ENCODE measurements at places on chromosomes 4 and X.

- DNase-seq, result no peak
Measured at GRCh38 chr4:48205107-48205506, 64.5 kb downstream of the TEC start.

- DNase-seq, result no peak
Measured at GRCh38 chrX:17592117-17592516, 145.2 kb upstream of the SCML1 start.

DNA sequence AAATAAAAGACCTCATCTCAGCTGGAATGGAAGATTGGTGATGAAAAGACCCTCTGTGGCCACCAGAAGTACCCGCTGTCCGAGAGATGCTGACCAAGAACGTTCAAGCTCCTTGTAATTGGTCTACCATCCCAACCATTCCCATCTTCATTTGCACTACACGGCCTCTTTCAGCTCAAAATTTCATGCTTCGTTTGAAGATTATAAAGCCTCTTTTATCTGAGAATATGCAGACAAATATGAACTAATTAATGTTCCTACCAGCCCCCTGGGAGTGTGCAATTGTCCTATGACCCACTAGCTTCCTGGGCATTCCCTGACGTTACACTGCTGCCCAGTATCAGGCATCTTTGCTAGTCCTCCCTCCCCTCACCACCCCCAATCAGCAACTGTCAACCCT lies 583.7 kb downstream of the MID1IP1 start:
- DNase-seq, result no peak

- DNase-seq, result no peak
Measured at GRCh38 chr4:111400741-111401140, 744.5 kb upstream of the FAM241A start.

GRCh38 chrX:134173541-134174272 lies 63.3 kb upstream of the CCDC160 start:
- no peak for DNase-seq

DNA sequence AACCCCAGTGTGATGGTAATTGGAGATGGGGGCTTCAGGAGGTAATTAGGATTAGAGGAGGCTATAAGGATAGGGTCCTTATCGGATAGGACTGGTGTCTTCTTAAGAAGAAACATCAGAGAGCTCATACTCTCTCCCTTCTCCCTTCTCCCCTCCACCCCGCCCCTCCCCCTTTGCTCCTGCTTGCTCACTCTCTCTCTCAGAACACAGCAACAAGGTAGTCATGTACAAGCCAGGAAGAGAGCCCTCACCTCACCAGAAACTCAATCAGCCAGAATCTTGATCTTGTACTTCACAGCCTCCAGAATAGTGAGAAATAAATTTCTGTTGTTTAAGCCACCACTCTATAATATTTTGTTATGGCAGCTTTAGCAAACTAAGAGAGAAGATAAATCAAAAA lies 4.5 kb downstream of the DDX60L start:
- no peak for DNase-seq

- DNase-seq, result no peak
Measured at GRCh38 chr4:140351093-140352075, 22.1 kb upstream of the SCOC start.

DNA sequence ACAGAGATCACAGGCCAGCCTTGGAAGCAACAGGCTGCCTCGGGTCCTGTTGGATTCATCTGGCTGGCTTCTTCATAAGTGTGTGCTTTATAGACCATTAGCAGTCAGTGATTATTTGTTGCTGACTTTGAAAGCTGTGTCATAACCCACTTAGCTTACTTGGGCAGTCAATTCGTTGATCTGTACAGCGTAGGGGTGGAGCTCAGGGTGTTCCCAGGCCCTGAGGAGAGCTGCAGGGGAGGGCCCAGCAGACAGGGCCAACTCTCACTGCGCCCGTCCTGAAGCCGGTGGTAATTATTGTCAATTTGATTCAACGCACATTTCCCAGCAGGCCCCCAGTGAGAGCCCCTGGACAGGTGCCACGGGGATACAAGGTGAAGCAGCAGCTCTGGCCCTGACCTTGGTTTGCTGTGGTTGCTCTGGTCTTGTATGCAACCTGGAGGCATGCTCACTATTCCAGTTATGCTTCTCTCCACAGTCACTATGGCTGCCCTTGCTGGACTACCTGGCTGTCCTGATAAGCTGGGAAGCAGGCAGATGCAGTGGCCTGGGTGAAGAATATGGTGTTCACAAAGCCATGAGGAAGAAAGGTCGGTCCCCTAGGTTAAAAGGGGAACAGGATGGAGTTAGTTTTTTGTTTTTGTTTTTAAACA lies 40.1 kb upstream of the HMGB3 start:
- DNase-seq, result no peak

- DNase-seq, result no peak
Measured at GRCh38 chr4:72352711-72353110, 216.3 kb downstream of the ADAMTS3 start.
